Ureter (tissue), 1 donor: ENCODE measurements at places on chromosomes 5 and 9.

GRCh38 chr5:179420476-179420875 lies 75.2 kb upstream of the ADAMTS2 start:
- no peak for DNase-seq

DNA sequence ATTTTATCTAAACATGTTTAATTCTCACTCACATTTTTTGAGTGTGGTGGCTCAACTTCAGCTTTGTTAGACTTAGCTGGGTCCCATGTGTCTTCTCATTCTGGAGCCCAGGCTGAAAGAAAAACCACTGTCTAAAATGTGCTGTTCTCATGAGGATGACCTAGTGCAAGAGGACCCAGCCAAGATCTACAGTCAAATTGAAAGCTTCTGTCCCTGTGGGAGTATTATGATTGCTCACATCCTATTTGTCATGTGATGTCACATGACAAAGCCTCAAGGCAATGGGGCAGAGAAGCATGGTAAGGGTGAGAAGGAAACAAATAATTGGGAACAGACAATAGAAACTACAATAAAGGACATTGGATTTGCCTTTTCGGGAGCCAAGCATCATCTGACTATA lies 113.4 kb upstream of the ASTN2 start:
- no peak for DNase-seq

DNA sequence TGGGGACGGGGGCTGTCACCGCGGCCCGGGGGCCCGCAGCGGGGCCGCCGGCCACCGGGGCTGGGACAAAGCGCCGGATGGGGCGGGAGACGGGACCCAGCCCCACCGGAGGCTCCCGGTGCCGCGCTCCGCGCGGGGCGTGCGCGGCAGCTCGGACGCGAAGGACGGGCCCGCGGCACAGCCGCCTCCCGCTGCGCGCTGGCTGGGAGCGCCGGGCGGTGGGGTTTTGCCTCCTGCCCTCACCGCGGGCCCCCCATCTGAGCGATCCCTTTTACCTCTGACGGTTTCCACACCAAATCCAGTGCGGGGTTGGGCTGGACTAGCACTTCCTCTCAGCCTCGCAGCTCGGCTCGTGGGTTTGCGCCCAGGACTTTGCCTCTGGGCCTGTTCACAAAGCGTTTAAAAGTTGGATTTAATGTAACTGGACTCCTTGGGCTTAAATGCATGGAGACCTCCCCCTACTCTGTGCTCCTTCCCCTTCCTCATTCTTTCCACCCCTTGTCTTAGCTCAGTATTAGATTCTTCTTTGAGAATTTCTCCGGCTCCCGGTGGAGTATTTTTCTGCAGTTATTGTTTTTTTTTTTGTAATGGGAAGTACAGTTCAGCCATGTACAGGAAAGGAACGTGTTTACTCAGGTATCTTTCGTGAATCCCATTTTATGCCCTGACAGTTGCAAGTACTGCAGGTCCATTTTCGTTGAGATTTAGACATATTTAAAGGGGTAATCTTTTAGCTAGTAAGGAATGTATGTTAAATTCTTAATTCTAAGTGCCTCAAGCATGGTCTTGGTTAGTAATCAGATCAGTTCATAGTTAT lies 691 bp downstream of the FCHO2 start:
- peak; percentile 69 for DNase-seq

DNA sequence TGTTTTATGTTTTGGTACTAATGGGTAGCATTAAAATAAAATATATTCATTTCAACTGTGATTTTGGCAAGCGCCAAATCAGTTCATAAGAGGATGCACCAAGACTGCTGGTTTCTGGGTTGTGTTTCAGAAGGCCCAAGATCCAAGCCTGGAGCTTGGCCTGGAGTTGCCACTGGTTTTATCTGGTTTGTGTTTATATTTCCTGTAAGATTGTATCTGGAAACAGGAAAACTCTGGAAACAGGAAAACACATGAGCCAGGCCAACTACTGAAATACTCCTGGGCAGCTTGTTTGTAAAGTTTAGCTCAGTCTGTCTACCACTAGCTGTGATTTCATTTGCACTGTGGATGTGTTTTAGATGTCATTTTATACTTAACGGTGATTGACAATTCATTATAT lies 5.5 kb downstream of the FSTL4 start:
- DNase-seq = no peak

DNA sequence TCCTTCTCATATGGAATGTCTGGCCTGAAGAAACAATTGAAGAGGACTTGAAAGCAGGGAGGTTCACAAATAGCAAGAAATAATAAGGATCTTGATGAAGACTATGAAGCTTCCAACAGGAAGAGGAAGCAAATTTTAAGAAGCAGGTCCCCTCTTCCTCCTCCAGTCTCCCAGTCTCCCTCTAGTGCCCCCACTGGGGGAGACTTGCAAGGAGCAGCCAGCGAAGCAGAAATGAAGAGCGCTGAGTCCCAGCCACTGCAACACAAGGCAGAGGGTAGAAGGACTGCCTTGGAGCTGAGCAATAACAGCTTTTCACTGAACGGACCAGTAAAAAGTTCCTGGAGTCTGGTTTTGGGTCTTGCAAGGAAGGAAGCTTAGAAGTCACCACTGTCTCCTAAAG lies 32.6 kb upstream of the ACO1 start:
- no peak for DNase-seq

DNA sequence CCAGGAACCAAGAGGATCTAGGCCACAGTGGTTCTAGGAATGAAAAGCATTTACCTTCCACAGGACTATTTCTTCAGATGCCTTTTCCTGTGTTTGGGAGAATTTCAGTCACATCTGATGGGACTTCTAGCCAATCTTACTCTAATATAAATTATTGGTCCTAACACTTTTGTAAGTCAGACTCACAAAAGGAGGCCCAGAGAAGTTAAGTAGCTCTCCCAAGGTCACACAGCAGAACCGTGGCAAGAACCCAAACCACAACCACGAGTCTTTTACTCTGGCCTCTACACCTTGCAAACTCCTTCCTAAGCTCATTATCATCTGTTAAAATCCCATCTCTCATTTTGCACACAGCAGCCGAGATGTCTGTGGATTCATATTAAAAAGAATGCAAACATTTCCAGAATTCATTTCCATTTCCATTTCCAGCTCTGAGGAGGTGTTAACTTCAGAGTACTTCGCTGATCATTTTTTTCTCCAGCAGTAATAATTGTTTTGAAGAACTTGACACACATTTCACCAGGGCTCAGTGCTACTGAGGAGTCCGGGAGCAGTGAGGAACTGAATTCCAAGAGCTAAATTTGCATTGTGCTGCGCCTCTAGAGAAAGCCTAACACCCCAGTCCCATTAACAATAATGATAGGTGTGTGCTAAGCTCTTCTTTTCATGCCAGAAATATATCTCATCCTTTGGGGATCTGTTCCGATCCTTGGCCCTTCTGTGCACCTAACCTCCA lies 168.1 kb downstream of the SEMA6A start:
- DNase-seq = no peak

DNA sequence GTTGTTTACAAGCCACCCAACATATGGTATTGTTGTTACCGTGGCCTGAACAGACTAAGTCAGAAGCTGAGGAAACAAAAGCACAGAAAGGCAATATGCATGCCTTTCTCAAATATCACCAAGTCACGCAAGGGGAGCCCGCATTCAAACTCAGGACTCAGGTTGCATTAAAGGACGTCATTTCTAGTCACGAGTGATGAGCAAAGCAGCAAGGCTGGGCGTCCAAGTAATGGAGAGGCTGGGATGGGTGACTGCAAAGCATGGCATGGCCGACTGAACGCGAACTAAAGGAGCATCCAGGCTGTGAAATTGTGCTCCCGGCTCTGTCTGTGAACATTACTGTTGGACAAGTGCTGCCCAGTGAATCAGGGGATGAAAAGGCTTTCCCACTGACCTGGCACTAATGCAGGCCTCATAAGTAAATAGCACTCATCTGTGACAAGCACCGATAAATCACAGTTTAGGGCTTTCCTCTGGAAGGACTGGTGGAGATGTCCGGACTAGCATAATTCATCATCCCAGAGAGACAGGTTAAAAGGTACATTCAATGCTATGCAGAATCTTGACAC lies 202.8 kb downstream of the SPOCK1 start:
- DNase-seq = no peak
